ENCODE measurements at places on chromosomes 11 and 22. TPM values are rescaled to one million over a fixed set of nuclear protein-coding genes. Genes with fewer than 3 reads are reported as not detected.
A peak's percentile ranks its signal among the peaks of the same experiment; 100 is the strongest.

DNA sequence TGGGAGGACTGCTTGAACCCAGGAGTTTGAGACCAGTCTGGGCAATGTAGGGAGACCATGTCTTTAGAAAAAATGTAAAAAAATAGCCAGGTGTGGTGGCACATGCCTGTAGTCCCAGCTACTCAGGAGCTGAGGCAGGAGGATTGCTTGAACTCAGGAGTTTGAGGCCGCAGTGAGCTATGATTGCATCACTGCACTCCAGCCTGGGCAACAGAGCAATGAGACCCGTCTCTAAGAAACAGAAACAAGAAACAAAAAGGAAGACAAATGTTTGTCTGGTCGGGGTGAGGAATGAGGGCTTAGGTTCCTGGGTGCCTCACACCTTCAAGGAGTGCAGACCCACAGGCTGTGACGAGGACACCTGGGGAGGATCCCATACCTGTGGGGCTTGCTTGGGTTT lies 191.9 kb downstream of the CEP164 start:
- no peak for DNase-seq

GRCh38 chr11:76424379-76424778 lies 20.4 kb upstream of the EMSY start:
- no peak for DNase-seq

DNA sequence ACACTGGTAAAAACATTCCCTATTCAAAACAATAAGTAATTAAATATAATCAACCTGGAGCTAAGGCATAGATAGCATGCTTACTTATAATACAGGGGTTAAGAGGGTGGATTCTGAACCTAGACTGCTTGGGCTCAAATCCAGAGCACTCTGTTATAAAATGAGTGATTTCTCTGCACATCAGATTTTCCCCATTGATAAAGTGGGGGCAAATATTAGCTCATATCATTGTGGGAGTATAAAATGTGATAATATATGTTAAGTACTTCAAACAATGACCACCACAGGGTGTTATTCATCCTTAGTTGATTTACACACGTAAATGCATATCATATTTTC lies 139.4 kb downstream of the LUZP2 start:
- DNase-seq = no peak

DNA sequence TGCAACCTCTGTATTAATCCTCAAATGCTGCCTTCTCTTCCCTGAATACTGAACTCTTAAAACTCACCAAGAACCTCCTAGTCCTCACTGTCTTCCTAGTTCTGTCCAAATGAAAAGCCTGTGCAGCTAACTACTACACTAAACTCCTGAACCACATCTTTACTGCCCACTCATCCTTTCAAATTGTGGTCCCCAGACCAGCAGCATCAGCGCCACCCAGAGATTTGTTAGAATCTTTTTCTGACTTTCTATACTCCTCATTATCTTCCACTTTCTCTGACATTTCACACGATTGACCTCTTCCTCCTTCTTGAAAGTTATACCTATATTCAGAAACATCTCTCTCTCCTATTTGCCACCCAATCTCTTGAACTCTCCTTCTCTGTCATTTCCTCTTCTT lies 461.3 kb downstream of the DLG2 start:
- DNase-seq = no peak

Gene CCDC73
- total RNA-seq = 0.07 TPM

DNA sequence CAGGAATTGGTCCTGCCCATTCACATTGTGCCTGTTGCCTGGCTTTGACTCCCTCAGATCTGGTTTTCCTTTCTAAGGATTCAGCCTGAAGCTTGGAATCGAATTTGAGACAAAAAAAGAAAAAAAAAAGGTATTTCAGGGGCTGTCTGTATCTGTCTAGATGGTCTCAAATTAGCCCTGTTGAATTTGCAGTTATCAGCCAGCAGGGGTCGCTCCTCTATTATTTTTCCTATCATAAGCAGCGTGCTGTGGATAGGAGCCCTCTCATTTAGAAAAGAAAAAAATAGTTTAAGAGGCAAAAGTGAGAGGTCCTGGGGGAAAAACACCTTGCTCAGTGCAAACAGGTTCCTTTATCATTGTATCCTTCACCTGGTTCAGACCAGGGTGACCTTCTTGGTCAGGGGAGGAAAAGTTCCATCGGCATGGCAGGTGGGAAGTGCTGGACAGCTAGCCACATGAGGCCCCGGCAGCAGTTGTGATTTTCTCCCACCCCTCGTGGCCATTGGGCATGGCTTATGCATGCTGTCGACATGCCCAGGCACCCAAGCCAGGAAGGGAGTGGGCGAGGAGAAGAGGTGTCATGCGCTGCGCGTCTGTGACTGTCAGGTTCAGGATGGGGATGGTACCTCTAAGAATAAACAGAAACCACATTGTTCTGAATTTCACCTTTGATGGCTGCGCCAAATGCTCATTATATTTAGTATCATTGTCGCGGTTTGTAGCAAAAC lies 13.1 kb downstream of the OR5AK2 start:
- no peak for DNase-seq

- DNase-seq = no peak
Observed at GRCh38 chr11:123055191-123055901, 6.6 kb downstream of the HSPA8 start.

DNA sequence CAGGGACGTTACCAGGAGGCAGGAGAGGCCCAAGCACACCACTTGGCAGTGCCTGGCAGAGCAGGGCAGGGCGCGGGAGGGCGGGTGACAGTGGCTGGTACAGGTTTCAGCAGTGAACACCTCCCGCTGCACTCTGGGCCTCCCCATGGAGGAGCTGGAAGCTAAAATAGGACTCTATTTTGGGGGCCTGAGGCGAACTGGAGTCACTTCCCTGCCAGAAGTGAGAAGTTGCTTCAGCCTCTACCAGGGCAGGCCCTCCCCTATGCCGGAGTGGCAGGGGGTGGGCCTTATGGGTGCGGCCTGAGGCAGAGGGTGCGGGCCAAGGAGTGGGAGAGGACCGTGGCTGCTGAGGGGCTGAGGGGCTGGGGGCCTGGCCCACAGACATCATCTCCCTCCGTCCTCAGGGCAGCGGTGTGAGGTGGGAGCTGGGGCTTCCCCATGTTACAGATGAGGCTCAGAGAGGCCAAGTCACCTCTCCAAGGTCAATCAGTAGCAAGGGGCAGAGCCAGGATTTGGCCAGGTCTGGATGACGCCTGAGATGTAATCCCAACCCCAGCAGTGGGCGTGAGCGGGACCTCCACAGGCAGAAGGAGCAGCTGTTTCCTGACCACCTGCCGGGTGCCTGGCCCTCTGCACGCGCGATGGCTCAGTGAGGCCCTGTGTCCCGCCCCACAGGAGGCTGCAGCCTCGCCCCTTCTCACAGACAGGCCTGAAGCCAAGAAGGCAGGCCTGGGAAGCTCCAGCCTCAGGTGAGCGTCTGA lies 39.3 kb downstream of the KCNJ4 start:
- peak; percentile 28 for DNase-seq

Gene TEX54
- not detected for total RNA-seq

GRCh38 chr11:42465623-42466022 lies 846.2 kb upstream of the API5 start:
- DNase-seq = no peak

- no peak for DNase-seq
Observed at GRCh38 chr11:117705866-117706265, 91.2 kb downstream of the DSCAML1 start.

GRCh38 chr11:20310596-20311394 lies 52.7 kb upstream of the HTATIP2 start:
- DNase-seq = no peak

DNA sequence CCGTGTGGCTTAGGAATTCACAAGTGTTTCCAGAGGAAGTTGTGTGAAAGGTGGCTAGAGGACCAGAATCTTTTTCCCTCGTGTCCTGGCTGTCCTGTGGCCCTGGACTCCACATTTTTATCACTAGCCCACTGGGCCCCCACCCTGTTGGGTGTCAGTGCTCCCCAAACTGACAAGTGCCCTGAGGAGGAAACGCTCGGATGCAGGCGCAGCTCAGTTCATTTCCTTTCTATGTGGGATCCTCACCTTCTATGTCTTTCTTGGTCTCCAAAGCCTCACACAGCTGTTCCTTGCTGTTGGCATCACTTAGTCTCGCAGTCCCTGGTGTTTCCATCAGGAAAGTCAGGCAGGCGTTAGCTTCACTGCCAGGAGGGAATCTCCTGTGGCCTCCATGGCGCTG lies 68.0 kb upstream of the KCNQ1OT1 start:
- DNase-seq = peak; percentile 4

Gene NLRP6
- total RNA-seq = not detected

GRCh38 chr11:22346282-22346681 lies 8.1 kb downstream of the SLC17A6 start:
- DNase-seq = no peak

- no peak for DNase-seq
Observed at GRCh38 chr11:70490723-70491558, 92.6 kb downstream of the CTTN start.

GRCh38 chr22:30606455-30607299 lies at the start of gene TCN2:
Gene TCN2 (plus strand): TSS chr22:30607174. CDS start chr22:30607332, 158 bp downstream.
- DNase-seq = peak; percentile 82

Data from adrenal gland (tissue), 19 donors.